Mesothelial cell of epicardium (in vitro differentiated cells): ENCODE measurements at places on chromosomes 6 and 20.

GRCh38 chr6:45398075-45398813 lies 20.5 kb upstream of the SUPT3H start:
- peaks cover 12% of the 10 kb centered on the region for H3K4me1 ChIP-seq
- H3K4me3 ChIP-seq, result no peak overlapping the region
- no peaks in the 10 kb centered on the region for H3K36me3 ChIP-seq
- no peak overlapping the region for H3K27ac ChIP-seq

- H3K27me3 ChIP-seq, result no peaks in the 10 kb centered on the region
- DNase-seq, result no peak
- peaks cover 11% of the 10 kb centered on the region for H3K4me1 ChIP-seq
- no peak overlapping the region for H3K27ac ChIP-seq
- peaks cover 2% of the 10 kb centered on the region for H3K36me3 ChIP-seq
These were observed 535.1 kb downstream of the BCKDHB start for GRCh38 chr6:80641591-80641990.

DNA sequence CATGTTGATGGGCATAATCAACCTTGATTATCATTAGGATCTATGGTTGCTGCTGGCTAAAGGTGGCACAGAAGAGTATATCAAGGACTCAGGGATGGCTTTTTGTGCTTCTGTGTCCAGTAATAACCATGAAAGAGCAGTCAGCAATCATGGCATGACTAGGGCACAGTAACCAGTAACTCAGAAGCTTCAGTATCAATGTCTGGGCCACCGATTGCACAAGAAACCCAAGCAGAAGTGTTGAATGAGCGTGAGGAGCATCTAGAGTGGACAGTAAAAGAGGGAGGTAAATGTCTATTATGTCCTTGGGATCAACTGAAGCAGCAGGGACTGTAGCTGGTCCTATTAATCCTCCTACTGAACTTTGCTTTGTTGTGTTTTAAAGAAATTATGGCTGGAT lies 81.5 kb upstream of the F13A1 start:
- H3K27me3 ChIP-seq, result peaks cover 24% of the 10 kb centered on the region
- no peak overlapping the region for H3K4me3 ChIP-seq
- H3K4me1 ChIP-seq, result no peaks in the 10 kb centered on the region
- no peak for DNase-seq
- no peaks in the 10 kb centered on the region for H3K36me3 ChIP-seq

GRCh38 chr20:59782986-59783640 lies 150.3 kb downstream of the SYCP2 start:
- no peaks in the 10 kb centered on the region for H3K36me3 ChIP-seq
- no peaks in the 10 kb centered on the region for H3K4me1 ChIP-seq
- DNase-seq, result peak; percentile 70
- H3K27ac ChIP-seq, result no peak overlapping the region

- H3K4me3 ChIP-seq, result no peak overlapping the region
- H3K36me3 ChIP-seq, result no peaks in the 10 kb centered on the region
- peak overlapping the region; percentile 91 for H3K27ac ChIP-seq
- DNase-seq, result no peak
- H3K27me3 ChIP-seq, result peaks cover 8% of the 10 kb centered on the region
These were observed 161.7 kb upstream of the AFDN start for GRCh38 chr6:167664678-167665660.

- no peak overlapping the region for H3K4me3 ChIP-seq
- peaks cover 22% of the 10 kb centered on the region for H3K4me1 ChIP-seq
- H3K36me3 ChIP-seq, result no peaks in the 10 kb centered on the region
These were observed 262.8 kb upstream of the MAN1A1 start for GRCh38 chr6:119612176-119612891.

GRCh38 chr6:3831761-3832530 lies 17.2 kb upstream of the FAM50B start:
- H3K27me3 ChIP-seq, result no peaks in the 10 kb centered on the region
- H3K4me1 ChIP-seq, result peaks cover 4% of the 10 kb centered on the region
- H3K27ac ChIP-seq, result no peak overlapping the region
- H3K36me3 ChIP-seq, result no peaks in the 10 kb centered on the region

- DNase-seq, result no peak
- H3K27ac ChIP-seq, result peak overlapping the region; percentile 39
- H3K4me3 ChIP-seq, result peak overlapping the region; percentile 94
- no peaks in the 10 kb centered on the region for H3K27me3 ChIP-seq
- H3K36me3 ChIP-seq, result peaks cover 4% of the 10 kb centered on the region
These were observed 595 bp downstream of the FBXO5 start for GRCh38 chr6:152981989-152982903.

- DNase-seq, result no peak
- peak overlapping the region; percentile 9 for H3K27ac ChIP-seq
- H3K27me3 ChIP-seq, result no peaks in the 10 kb centered on the region
- peaks cover 23% of the 10 kb centered on the region for H3K4me1 ChIP-seq
- H3K36me3 ChIP-seq, result no peaks in the 10 kb centered on the region
These were observed 28.4 kb downstream of the COL19A1 start for GRCh38 chr6:69894578-69895347.

DNA sequence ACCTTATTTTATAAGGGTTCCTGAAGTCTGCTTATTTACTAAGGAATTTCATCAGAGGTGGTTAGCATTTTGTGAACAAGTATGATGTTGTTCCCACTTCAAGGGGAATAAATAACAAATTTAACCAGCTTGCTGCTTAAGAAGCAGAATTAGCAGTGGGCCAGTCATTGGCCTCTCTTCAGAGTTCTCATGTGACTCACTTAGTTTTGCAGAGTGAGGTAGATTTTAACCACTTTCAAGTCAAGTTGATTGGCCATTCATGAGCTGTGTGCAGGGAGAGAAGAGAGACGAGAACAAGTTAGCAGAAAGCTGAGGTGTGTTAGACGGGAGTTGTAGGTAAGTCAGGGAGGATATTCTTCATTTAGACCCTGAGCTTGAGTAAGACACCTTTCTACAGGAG lies 18.1 kb downstream of the TOP1 start:
- H3K27me3 ChIP-seq, result no peaks in the 10 kb centered on the region
- no peak overlapping the region for H3K27ac ChIP-seq
- peaks cover 60% of the 10 kb centered on the region for H3K4me1 ChIP-seq
- no peak for DNase-seq
- no peaks in the 10 kb centered on the region for H3K36me3 ChIP-seq

- no peaks in the 10 kb centered on the region for H3K27me3 ChIP-seq
- H3K4me1 ChIP-seq, result peaks cover 27% of the 10 kb centered on the region
- H3K4me3 ChIP-seq, result no peak overlapping the region
- H3K27ac ChIP-seq, result peak overlapping the region; percentile 89
- no peak for DNase-seq
These were observed 168.0 kb downstream of the HDGFL1 start for GRCh38 chr6:22737331-22737730.

DNA sequence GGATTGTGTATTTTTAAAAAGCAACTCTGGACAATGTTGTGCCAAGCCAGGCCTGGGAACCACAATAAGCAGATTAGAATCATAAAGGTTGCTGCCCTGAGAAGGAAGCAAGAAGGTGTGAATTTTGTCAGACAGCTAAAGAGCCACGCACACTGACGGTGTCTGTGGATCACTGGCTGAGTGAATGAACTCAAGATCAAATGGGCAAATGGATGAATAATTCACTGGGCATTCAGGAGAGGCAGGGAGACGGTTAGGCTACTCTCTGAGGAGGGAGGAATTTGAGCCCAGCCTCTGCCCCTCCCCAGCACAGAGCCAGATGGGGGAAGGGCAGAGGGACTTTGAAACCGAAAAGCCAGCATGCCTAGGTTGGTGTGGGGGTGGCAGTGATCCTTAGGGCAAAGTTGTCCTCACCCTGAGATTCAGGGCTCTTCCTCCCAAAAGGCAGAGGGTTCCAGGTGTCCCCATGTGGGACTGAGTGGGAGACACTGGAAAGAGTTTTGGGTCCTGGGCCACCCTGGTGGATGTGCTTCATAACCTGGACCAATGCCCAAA lies 19.5 kb upstream of the SLC22A7 start:
- no peaks in the 10 kb centered on the region for H3K36me3 ChIP-seq
- DNase-seq, result no peak
- peaks cover 68% of the 10 kb centered on the region for H3K27me3 ChIP-seq
- H3K4me3 ChIP-seq, result no peak overlapping the region
- H3K4me1 ChIP-seq, result peaks cover 21% of the 10 kb centered on the region
- no peak overlapping the region for H3K27ac ChIP-seq

GRCh38 chr20:57503035-57503658 lies 21.8 kb downstream of the CTCFL start:
- no peaks in the 10 kb centered on the region for H3K36me3 ChIP-seq
- H3K27ac ChIP-seq, result no peak overlapping the region
- peaks cover 3% of the 10 kb centered on the region for H3K27me3 ChIP-seq
- no peak for DNase-seq

- peaks cover 8% of the 10 kb centered on the region for H3K4me1 ChIP-seq
- peaks cover 2% of the 10 kb centered on the region for H3K36me3 ChIP-seq
- no peak for DNase-seq
- H3K27ac ChIP-seq, result no peak overlapping the region
- H3K4me3 ChIP-seq, result no peak overlapping the region
These were observed 43.4 kb downstream of the SLC22A3 start for GRCh38 chr6:160391419-160392116.

GRCh38 chr6:121858986-121859385 lies 423.5 kb downstream of the GJA1 start:
- H3K27ac ChIP-seq, result no peak overlapping the region
- H3K27me3 ChIP-seq, result no peaks in the 10 kb centered on the region
- peaks cover 16% of the 10 kb centered on the region for H3K4me1 ChIP-seq
- no peak overlapping the region for H3K4me3 ChIP-seq

DNA sequence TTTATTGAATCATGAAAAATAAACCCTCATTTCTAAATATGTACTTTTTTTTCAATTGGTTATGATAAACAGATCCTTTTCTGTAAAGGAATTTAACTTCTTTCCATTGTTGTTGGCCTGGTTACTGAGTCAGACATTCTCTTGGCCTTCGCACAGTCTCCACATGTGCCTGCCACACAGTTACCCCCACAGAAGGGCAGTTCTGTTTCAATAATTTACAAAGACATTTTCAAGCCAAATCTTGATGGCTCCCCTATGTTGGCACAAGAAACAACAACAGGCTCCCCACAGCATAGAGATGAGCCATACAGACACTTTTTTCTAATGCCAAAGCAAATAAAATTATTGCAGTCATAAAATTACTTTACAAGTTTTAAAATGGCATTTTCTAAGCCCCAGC lies 55.6 kb upstream of the BEND6 start:
- no peak overlapping the region for H3K27ac ChIP-seq
- peaks cover 25% of the 10 kb centered on the region for H3K36me3 ChIP-seq
- DNase-seq, result no peak
- no peak overlapping the region for H3K4me3 ChIP-seq
- H3K4me1 ChIP-seq, result peaks cover 4% of the 10 kb centered on the region

DNA sequence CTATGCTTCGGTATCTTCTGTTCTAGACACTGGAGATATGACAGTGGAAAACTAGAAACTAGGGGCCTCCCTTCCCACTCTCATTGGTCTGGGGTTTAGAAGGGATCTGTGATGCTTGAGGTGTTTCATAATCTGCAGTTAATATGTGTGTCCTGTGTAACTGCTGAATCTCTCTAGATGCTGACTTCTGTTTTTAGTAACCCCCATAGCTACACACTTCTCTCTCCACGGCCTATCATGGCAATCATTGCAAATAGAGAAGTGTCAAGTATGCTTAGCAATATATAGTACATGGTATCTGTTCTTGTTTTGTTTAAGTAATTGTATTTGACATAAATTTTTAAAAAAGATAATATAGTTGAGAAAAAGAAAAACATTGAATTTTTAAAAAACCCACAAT lies 394.6 kb upstream of the MMS22L start:
- no peak overlapping the region for H3K27ac ChIP-seq
- no peaks in the 10 kb centered on the region for H3K27me3 ChIP-seq
- no peaks in the 10 kb centered on the region for H3K36me3 ChIP-seq
- no peak overlapping the region for H3K4me3 ChIP-seq
- H3K4me1 ChIP-seq, result no peaks in the 10 kb centered on the region
- no peak for DNase-seq

GRCh38 chr6:150366118-150366778 lies 2.6 kb upstream of the IYD start:
- DNase-seq, result no peak
- H3K27ac ChIP-seq, result no peak overlapping the region
- H3K27me3 ChIP-seq, result peaks cover 17% of the 10 kb centered on the region
- no peak overlapping the region for H3K4me3 ChIP-seq
- H3K36me3 ChIP-seq, result no peaks in the 10 kb centered on the region

DNA sequence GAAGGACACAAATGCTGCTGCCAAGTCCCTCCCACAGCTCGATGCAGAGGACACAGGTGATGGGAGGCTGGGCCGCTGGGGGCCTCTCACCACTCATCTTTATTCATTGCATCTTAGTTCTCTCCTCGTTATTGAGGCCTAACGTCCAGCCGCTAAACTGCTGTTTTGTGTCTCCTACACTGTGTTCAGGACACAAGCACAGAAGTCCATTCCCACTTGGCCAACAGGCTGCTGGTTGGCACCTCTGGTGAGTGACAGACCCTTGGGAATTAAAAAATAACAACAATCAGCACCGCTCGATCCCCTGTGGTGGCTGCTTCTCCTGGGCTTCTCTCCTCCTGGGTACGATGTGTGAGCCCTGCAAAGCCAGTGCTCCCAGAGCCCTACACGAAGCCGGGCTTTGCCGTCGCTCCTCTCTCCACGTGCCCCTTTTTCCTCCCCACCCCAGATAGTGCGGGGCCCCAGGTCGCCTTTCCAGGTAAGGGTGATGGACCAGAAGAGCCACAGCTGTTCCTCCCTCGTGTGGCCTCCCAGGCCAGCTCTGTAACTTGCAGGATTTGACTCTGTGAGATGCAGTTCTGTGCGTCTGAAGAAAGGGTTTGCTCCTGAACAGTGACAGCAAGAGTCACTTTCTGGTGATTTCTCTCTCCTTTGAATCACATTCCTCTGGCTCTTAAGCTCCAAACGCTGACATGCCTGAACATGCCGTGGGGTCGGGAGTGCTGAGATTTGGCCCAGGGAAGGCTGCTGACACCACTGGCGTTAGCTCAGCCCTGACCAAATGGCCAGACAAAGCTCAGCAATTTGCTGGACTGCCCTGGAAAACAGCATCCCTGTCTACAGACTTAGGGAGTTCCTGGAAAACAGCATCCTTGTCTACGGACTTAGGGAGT lies 59.3 kb downstream of the DLL1 start:
- peak overlapping the region; percentile 75 for H3K27ac ChIP-seq
- DNase-seq, result no peak
- peaks cover 35% of the 10 kb centered on the region for H3K4me1 ChIP-seq
